ENCODE measurements at places on chromosomes 3 and 15. TPM values are rescaled to one million over a fixed set of nuclear protein-coding genes. Genes with fewer than 3 reads are reported as not detected.

MUC4 gene
- not detected for total RNA-seq

CD80 gene
- total RNA-seq: not detected

RTP3 gene
- not detected for total RNA-seq

AADACL2 gene
- not detected for total RNA-seq

CHRM5 gene
- not detected for total RNA-seq

ITIH4 gene
- not detected for total RNA-seq

EIF4G1 gene
- total RNA-seq: 479 TPM

SI gene
- total RNA-seq: not detected

A4GNT gene
- total RNA-seq: not detected

PLA2G4D gene
- total RNA-seq: not detected

CYP11A1 gene
- total RNA-seq: not detected

LMLN gene
- total RNA-seq: 4.4 TPM

PRSS50 gene
- total RNA-seq: not detected
